ENCODE measurements at places on chromosomes 2 and 18.

- no peak for DNase-seq
Observed at GRCh38 chr2:232073699-232074098, 112.2 kb downstream of the DIS3L2 start.

- no peak for DNase-seq
Observed at GRCh38 chr2:192004188-192004963, 157.5 kb upstream of the CAVIN2 start.

- no peak for DNase-seq
Observed at GRCh38 chr2:143550500-143550899, 421.3 kb downstream of the ARHGAP15 start.

DNA sequence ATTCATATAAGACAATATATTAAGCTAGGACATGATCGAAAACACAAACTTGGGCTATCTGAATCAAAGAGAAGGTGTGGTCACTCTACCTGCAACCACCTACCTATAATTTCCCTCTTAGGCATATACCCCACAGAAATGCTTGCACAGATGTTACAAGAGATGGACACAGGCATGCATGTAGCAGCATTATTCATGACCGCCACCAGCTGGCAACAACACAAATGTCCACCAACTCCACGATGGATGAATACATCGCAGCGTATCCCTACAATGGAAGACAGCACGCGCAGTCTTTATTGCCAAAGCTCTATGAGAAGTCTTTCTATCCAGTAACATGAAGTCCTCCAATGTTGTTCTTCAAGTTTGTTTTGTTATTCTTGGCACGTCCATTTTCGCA, 90.8 kb downstream of the ARL4C start:
- no peak for DNase-seq

- DNase-seq = no peak
Observed at GRCh38 chr2:233565685-233566140, 869 bp downstream of the USP40 start.

GRCh38 chr18:79068341-79068936, 755 bp upstream of the ATP9B start:
- no peak for DNase-seq

GRCh38 chr2:10126632-10127026, 4.1 kb downstream of the RRM2 start:
- no peak for DNase-seq

DNA sequence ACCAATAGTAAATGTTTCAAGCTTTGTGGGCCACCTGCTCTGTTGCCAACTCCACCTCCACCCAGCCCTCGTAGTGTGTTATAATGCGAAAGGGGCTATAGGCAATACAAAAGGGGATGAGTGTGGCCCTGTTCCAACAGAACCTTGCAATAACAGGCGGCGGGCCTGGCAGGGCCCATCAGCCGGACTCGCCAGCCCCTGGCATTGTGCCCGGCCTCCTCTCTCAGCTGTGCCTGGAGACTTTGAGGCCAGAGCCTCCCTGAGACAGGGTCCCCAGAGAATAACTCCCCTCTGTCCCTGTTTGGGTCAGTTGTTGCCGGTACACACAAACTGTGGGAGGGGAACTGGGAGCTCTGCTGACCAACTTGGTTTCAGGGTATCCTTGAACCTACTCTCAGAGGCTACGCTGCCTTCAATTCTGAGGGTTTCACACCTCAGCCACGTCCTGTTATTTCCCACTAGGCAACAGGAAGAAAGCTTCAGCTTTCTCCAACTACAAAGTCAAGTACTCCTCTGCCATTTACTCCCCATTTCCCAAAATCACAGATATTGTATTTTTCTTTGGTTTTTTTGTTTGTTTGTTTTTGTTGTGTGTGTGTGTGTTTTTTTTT, 58.0 kb upstream of the ZNF236 start:
- DNase-seq = no peak

DNA sequence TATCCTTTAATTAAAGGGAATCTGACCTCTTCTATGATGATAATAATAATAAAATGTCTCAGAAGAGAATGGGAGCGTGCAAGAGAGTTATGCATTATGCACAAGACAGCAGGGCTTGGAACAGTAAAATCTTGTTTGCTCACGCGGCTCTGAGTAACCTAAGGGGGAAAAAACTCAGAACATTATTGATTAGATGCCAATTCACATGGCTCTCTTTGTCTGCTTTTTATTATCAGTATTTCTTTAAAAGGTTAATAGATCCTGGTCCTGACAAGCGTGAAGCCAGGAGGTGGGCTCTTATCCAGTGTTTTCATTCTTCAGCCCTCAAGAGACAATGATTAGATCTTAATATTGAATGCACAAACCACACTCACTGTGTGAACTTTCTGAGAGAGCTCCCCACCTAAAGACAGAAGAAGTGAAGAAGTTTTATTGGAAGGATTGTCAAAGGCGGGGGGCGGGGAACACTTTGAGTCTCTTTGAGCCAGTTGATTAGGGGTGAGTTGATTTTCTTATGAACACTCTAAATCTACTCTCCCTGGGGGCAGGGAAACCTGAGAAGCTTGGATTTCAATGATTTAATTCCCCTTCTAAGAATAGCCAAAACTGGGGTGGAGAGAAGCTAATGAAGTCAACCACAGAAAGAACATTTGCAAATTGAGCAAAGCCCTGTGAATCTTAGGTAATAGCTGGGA, 127.5 kb upstream of the CTAGE1 start:
- no peak for DNase-seq
